Globus pallidus (tissue), 1 donor: ENCODE measurements at places on chromosomes 1 and 21.

DNA sequence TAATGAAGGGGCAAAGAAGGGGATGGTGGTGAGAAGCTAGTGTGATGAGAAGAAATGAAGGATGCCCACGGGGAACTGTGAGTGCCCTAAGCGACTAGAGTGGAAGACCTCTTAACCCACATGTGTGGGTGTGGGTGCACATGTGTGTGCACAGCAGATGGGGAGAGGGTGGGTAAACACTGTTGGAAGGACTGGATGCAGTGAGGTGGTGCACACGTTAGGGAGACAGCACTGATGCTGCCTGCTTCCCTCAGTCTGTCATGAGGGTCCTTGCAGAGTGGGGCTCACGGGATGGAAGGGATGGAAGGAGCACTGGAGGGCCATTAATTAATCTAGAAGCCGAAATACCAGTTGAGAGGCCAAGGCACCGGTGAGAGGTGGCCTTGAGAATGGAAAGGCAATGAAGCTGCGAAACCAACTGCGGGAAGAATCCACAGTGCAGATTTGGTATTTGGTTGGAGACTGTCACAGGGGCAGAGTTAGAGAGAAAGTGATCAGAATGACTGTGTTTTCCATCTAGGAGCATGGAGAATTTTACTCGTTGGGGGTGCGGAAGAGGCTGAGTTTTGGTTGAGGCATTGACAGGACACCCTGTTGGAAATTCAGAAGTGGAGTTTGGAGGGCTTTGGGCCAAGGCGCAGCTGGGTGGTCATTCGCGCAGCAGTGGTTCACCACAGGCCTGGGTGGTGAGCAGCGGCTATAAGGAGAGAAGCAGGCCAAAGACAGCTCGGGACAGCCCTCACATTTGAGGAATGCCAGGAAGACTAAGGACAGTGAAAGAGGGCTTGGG, 15.8 kb downstream of the RCSD1 start:
- DNase-seq, result no peak

DNA sequence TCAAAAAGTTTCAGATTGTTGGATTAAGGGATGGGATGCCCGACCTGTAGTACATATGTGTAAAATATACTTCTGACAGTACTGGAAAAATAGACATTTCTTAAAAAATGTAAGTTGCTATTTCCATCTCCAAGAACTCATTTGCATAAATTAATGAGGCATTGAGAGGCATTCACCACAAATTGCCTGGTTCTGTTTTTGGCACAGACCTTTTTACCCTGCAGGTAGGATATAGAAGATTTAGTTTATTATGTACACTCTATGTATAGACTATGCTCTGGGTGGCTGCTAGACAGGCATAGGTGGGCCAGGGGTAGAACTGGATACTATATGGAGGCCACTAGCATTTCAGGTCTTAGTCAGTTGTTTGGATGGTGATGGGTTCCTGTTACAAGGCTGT, 8.0 kb downstream of the CCDC17 start:
- DNase-seq, result no peak

DNA sequence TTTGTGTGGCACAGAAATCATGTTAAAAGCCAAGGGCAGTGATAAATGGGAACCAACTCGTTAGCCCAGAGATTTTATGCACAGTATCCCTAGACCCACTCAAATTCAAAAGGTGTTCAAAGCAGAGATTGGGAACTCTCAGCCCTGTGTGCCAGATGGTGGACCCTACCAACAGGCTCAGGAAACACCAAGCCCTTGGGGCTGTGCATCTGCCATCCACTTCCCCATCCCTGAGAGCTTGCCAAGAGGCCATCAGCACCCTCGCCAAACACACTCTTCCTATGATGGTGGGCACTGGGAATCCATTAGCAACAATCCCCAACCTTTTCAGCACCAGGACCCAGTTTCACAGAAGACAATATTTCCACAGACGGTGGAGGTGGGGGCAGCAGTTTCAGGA, 194.2 kb upstream of the NFIA start:
- no peak for DNase-seq

DNA sequence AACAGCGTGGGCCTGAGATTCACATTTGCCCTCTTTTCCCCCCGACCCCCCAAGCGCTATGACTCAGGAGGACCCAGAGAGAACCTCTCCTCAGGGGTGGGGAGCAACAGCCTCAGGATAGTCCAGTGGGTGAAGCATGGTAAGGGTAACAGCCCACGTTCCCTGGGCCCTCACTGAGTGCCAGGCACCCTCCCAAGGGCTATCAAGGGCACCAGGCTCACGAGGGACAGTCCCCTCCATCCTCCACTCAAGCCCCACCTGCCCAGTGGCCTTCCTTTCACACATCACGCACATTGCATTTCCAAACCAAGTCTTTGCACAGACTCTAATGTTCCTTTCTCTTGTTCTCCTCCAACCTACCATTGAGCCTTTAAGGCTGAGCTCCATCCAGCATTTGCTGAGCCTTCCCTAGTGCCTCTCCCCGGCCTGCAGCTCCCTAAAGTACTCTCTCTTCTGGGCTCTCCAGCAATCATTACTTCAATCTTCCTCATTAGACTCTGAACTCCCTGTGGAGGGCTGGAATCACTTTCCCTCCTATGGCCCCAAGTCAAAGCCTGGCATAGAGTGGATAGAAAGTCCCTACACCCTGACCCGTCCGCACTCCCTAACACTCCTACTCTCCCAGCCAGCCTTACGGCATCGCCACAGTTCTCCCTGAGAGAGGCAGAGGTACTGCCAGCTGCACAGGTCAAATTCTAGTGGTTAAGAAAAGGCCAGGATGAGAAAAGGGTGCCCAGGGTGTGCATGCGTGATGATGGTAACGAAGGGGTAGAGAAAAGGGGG, 1.0 kb downstream of the AKR7A2 start:
- DNase-seq, result no peak

GRCh38 chr1:10253755-10254154, 43.4 kb downstream of the KIF1B start:
- DNase-seq, result no peak

- DNase-seq, result no peak
These were observed 1172.4 kb downstream of the BRINP3 start for GRCh38 chr1:189305279-189305678.

DNA sequence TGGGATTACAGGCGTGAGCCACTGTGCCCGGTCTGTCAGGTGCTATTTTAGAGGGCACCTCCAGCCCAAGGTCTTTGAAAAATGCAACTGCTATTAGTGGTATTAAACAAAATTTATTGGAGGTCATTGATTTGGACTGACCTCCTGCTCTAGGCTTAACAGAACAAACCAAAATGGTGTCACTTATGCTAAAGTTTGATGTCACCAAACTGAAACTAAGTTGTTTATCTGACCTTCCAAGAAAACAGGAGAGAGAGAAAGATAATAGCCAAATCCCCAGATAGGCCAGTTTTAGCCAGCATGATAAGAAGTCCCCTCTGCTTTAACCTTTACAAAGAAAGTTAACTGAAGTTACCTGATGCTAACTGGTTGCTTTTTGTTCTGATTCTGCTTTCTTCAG, 8.1 kb upstream of the INAVA start:
- no peak for DNase-seq

DNA sequence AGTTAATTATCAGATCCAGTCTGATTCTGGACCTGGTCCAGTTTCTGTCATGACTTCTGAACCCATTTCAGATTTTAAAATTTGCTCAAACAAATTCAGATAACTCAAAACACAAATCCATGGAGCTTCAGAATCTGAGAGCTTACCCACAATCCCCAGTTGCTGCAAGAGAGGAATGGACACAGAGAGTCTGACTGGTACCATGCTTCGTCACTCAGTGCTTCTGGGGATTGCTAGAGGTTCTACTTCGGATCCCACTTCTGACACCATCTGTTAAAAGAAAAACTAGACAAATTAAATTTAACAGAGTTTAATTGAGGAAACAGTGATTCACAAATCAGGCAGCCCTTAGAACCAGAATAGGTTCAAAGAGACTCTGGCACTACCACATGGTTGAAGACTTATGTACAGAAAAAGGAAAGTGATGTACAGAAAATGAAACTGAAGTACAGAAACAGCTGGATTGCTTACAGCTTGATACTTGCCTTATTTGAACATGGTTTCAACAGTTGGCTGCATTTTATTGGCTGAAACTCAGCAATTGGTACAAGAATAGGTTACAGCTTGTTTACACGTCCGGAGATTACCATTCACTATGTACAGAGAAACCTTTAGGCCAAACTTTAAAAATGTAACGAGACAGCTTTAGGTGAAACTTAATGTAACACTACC, 60.7 kb upstream of the TEKT2 start:
- no peak for DNase-seq

GRCh38 chr21:35470522-35470921, 421.4 kb upstream of the RUNX1 start:
- DNase-seq, result no peak

DNA sequence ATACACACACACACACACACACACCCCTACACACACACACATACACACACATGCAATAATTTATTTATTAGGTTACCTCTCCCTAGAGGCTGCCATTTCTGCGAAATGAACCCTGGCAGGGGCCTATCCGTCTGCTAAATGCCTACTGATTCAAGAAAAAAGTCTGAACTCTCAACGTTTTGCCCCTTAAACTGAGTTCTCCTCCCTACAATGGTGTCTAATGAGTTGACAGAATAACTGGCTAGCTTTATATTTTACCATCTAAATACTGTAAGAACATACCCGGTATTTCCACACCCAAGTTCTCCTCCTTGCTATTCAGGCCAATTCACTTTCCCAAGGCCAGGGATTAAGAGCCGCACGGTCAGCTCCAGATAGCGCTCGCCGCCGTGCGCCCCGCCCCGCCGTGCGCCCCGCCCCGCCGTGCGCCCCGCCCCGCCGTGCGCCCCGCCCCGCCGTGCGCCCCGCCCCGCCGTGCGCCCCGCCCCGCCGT, 339 bp upstream of the RNPC3 start:
- DNase-seq, result peak; percentile 58

DNA sequence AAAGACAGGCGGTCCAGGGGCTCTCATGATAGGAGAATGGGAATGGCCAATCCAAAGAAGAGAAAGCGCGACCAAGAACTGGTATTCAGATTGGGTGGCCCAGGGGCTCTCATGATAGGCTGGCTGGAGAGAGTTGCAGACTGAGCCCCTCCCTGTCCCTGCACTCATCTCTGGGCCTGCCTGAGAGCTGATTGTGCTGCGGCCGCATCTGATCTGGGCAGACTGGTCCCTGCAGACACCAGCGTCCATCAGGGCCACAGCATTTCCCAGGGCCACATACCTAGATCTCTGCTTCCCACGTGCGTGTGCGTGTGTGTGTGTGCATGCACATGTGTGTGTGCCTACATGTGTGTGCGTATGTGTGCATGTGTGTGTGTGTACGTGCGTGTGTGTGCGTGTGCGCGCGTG, 30.4 kb upstream of the MAN1C1 start:
- DNase-seq, result no peak

DNA sequence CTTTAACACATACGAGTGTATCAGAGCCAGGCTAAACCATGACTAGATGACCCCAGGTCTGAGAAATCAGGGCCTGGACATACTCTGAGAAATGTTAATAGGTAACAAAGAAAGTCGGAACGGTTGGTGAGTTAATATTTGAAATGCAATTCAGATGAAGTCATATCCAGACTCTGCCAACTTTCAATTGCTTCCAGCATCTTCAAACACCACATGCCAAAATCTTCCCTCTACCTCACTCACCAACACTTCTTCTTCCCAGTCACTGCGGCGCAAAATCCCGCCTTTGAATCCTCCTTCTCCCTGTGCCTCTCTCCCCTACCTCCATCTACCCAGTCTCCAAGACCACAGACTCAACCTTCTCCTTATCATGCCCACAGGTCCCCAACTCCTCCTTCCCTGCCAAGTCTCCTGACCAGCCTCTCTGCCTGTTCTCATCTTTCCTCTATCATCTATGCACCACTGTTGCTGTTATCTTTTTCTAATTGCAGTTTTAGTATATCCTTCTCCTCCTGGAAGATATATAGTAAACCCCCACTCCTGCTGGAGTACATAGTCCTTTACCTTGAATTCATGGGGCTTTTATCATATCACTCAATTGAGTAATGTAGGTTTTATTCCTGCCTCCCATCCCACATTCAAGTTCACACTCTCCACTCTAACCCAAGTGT, 41.3 kb downstream of the ZBTB18 start:
- no peak for DNase-seq

GRCh38 chr1:95233319-95233736, 682 bp upstream of the RWDD3 start:
- DNase-seq, result no peak

DNA sequence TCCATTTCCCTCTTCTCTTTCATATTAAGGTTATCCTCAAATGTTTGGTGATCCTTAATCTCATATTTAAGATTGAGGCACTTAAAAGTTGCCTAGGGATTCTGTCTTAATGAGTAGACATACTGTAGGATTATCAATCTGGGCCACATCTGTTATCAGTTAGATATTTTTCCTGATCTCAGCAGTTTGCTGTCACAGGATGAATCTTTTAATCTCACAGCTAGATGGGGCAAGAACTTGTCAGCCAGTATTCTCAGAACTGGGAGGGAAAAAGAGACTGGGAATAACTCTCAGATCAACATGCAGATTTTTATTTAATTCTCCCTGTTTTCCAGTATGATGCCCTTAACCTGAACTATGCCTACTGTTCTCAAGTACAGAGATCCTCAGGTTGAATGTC, 14.0 kb downstream of the ZNF644 start:
- DNase-seq, result no peak

- DNase-seq, result peak; percentile 61
These were observed 12.0 kb upstream of the KCNE2 start for GRCh38 chr21:34351786-34352241.

GRCh38 chr1:8818325-8818775, 910 bp upstream of the RERE start:
- peak; percentile 58 for DNase-seq

GRCh38 chr1:18798946-18799345, 60.5 kb downstream of the TAS1R2 start:
- DNase-seq, result no peak

DNA sequence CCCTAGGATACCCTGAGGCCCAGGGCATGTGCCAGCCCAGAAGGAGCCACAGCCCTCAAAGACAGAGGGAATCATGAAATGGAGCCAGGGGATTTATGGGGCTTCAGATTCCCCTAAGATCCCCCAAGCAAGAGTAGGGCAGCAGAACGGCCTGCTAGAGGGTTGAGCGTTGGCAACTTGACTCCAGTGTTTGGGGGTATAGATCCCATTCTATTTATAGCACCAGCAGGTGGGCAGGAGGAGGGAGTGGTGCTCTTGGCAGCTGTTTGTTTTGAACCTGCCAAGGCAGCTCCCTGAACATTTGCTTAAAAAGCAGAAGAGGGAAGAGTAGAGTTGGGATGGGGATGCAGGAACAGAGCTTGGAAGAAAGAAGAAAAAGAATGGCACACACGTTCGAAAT, 33.7 kb downstream of the GLUL start:
- DNase-seq, result no peak

DNA sequence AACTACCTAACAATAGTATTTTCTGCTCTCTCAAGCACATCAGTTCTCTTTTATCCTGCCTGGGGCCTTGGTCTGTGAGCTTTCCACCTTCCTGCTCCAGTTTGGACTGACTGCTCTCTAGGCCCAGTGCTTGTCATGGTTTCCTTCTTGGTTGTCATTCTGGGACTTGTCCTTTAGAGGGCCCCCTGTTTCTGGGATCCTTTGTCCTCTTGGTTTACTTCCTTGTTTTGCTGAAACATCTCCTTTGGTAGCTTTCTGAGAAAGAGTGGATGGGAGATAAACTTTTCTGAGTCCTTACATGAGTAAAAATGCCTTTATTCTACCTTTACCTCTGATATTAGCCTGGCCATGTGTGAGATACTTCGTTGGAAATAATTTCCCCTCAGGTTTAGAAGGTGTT, 4.7 kb downstream of the SLC1A7 start:
- no peak for DNase-seq
